HTR-8/SVneo (cell line): ENCODE measurements at places on chromosomes 11 and 22.

GRCh38 chr11:75380716-75381420, 18.4 kb upstream of the RPS3 start:
- DNase-seq = no peak

- no peak for DNase-seq
These were observed 2.2 kb upstream of the MAJIN start for GRCh38 chr11:64974124-64974523.

GRCh38 chr11:113034576-113034975, 73.4 kb downstream of the NCAM1 start:
- no peak for DNase-seq

DNA sequence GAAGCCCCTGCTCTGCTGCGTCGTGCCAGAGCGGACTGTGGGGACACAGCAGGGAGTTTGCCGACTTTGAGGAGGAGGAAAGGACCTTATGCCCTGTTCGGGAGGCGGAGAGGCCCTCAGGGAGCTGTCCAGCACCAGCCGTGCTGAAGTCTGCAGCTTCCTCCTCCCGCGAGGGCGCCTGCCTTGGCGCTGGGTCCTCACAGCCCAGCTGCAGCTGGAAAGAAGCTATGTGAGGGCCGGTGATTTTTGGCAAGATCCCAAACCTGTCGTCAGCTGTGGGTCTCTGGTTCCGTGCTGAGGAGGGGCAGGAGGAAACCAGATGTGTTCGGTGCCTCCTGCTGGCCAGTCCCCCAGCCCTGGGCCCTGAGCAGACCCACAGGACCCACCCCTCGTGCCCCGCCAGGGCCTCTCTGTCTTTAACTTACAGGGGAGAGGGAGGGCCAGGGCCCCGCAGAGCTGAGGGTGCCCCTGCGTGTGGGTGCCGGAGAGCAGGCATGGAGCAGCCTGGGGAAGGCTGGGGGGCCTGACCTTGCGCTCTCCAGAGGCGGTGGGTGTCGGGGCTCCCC, 12.0 kb downstream of the BRSK2 start:
- no peak for DNase-seq

DNA sequence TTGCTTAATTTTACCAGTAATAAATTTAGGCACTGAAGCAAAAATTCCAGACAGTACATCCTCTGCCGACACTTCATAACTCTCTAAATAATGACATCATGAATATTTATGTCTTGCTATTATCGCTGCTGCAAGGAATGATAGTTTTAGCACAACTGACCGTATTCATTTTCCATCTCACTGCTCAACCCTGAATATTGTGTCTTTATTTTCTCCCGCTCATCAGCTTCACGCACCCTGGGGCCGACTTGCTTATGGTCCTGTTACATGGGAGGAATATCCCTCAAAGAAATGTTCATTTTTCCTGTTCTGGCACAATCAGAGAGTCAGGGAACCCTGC, 33.3 kb downstream of the SLN start:
- no peak for DNase-seq

DNA sequence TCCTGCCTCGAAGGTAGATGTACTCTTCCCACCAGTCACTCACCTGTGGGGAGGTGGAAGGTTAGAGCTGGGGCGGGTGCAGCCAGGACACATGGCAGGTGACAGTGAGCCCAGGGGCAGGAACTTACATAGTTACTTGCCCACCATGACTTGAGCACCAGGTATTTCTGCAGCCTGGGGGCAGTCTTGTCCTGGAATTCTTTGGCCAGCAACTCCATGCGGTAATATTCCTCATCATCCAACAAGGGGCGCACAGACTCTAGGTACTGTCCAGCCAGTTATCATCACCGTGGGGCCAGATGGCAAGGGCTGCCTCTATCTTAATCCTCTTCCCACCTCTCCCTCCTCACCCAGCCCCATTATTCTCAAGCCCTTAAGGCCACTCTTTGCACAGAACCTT, 2.2 kb downstream of the CPT1B start:
- no peak for DNase-seq

- DNase-seq = no peak
These were observed 4.2 kb downstream of the MB start for GRCh38 chr22:35612903-35613302.

DNA sequence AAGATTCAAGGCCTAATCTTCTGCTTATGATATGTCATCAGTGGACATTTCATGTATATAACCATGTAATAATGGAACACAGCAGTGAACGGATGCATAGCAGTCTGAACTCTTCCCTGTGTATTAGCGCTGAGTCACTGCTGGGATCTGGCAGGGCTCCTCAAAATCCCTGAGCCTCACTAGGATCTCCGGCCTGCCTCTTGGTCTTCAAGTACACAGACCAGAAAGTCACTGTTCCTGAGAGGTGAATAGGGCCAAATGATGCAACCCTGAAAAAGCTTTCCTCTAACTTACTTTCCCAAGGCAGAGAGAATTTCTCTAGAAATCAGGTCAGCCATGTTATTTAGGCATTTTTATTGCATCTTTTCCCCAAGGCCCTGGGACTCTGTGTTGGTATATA, 35.0 kb downstream of the POU2AF1 start:
- DNase-seq = no peak

DNA sequence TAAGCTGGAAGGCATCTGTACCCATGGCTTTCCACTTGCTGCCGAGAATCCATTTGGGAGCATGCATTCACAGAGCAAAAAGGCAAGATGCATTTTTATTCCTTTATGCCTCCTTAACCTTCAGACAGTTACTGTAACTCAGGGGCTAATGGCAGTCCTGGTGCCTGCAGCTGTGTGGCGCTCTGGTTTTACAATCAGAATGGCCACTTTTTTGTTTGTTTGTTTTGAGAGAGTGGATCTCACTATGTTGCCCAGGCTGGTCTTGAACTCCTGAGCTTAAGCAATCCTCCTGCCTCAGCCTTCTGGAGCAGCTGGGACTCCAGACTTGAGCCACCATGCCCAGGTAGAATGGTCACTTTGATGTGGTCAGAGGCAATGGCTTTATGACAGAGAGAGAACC, 101.8 kb downstream of the NAV2 start:
- DNase-seq = no peak

DNA sequence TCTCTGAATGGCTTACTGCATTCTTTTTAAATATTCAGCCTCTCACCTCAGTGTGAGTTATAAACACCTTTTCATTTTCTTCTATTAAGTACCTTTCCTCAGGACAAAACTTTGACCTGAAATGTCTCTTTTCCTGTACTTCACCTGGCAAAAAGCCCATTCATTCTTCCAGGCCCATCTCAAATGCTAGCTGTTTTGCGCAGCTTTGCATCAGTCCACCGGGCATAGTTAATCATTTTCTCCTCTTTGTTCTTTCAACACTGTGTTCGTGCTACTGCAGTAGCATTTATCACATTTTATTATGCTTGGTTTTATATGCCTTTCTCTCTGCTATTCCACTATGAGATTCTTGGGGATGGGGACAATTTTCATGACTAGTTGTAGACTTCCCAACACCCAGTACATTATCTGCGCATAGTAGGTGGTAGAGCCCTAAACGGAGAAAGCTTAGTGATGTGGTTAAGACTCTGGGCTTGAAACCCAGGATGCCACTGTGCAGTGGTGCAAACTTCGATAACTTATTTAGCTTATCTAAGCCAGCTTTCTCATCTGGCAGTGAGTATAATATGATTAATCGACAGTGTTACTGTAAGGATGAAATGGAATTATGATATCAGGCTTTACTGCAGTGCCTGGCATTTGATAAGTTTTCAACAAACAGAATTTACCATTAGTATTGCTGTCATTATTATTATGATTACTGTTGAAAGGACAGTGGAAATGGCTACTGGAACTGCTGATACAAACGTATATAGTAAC, 695.7 kb downstream of the NELL1 start:
- DNase-seq = no peak

DNA sequence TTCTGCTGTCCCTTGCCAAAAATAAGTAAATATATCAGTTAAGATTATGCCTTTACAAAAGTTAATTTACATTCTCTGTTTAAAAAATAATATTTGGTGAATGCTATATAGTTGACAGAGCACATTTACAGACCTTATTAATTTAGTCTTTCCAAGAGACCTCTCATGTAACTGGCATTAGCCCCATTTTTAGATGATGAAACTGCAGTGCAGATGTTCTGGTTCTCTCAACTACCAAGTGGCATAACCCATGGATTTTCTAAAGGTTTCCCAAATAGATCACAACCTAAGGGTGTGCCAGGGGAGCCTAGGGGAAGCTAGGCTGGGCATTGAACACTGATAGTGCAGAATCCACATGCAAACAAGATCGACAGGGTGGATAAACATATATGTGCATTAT, 88.5 kb downstream of the RNF169 start:
- no peak for DNase-seq

DNA sequence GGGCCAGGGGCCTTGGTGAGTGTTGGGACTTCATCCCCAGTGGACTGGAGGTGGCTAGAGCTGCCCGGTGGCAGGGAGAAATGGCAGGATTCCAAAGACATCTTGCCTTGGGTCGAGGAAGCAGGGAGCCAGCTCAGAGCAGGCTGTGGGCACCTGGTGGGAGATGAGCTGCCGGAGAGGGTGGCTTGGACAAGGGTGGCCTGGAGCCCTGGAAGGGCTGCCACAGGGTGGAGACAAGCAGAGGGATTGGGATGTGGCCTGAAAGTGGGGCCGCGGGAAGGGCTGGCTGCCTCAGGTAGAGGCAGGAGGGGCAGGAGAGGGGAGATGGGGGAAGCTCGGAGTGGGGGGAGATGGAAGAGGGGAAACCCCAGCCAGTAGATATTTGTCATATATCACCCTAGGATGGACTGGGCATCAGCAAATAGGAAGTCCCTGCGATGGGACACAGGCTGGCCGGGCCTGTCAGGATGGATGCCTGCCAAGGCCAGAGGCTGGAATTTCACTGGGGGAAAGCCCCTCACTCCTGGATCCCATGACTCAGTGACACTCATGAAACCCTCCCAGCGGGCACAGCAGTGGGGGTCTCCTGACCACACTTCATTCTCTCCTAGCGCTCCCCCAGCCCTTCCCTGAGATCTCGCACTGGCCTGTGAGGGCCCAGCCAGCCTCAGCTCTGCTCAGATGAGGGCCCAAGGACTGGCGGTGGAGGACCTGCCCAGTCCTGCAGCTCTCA, 72.0 kb upstream of the SHISAL1 start:
- DNase-seq = no peak

DNA sequence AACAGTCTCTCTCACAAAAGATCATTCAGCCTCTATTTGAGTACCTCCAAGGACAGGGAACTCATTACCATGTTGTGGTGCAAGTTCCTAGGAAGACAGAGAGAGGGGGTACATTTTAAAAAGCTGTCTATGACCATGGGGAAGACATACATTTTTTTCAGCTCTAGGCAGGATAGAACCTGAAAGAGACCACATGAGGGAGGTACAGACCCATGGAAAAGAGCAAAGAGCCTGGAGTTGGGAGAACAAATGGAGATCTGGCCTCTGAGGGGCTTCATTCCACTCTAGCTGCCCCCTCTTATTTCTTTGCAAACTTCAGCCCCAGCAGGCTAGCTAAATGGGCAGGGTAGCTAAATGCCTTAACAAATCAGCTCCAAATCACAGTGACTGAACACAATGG, 36.3 kb downstream of the KCNC1 start:
- no peak for DNase-seq

- no peak for DNase-seq
These were observed 175.4 kb downstream of the CWF19L2 start for GRCh38 chr11:107282195-107282594.

DNA sequence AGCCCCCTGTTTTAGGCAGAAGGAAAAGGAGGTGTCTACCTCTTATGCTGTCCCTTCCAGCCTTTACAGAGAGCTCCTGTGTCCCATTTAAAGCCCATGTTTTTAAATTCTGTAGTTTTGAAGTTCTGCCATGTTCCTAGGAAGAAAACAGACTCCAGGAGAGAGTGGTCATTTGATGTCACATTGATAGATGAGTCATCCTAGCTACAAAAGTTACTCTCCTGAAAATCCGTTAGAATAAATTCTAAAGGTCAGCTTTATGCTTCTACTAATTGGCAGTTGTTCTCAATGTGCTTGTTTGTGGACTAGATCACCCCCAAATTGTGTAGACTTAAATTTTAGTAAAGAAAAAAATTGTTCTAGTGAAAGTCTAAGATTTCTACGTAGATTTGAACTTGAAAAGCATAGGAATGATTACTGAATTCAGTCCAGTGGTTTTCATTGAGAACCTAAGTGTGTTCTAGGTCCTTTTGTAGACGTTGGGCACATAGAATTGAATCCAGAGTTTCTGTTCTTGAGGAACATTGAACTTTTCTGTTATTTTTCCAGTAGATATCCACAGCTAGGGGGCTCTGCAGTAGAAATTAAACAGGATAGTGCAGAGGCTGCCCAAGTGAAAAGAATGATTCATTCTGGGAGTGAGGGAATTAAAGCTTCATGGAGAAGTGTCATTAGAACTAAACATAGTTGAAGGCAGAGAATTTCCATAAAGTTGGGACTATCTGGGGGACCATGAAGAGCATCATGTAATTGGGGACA, 140.6 kb upstream of the RASSF10 start:
- no peak for DNase-seq

DNA sequence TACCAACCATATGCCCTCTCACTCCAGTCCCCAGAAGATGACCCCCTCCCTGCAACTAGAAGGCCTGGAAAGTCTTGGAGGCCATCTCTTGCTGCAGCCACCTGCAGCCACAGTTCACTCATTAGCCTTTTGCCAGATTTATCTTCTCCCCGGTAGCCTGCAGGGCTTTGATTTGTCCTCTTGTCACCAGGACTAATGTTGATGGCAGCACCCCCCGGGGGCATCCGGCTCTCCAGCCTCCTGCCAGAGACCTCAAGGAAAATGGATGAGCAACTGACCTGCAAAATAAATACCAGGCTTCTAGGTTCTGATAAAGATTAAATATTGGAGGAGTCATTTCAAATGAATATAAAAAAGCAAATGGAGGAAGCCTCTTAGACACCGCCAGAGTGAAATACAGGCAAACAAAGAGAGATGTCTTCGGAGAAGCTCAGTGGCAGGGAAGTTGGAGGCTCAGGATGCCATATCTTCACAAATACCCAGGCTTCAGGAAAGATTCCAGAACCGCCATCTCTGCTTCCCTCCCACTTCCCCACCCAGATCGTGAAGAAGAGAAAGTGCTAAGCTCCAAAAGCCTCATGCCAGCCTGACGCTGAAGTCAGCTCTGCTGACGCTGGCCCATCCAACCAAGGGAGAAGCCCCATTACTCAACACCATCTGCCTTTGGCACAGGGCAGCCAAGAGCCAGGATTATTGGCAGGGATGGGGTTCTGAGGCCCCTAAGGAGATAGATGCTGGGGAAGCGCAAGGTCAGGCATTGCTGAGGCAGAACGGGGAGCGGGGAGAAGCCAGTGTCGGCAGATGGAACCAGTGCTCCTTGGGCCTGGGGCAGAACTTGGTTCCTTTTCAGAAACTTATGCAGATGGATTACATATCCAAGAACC, 362.7 kb downstream of the CADM1 start:
- DNase-seq = no peak

DNA sequence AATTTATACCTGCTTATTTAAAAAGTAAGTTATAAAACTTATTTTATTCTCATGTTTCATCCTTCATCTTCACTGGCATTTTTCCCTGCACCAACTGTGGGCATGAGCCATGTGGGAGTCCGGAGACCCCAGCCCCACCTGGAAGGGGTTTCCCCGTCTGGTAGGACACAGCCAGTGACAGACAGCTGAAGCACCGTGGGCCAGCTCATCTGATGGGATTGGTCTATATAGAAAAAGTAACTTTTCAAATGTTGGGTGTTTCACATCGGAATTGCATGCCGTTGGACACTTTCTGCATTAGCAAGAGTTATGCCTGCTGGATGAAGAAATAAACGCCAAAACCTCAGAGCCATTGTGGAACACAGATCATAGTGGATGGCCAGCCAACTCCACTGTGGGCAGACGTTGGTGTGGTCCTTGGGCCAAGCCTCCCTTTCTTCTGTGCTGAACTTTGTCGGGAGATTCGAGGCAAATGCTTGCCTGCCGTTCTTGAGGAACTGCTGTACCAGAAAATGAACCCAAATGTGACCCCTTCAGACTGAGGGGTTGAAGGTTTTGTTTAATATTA, 1329.3 kb downstream of the TBC1D22A start:
- DNase-seq = no peak
